Activated effector memory CD4-positive, alpha-beta T cell treated with Interleukin-2 at 50 U/mL for 16 hours (primary cell): ENCODE measurements at places on chromosomes 2 and 18.

DNA sequence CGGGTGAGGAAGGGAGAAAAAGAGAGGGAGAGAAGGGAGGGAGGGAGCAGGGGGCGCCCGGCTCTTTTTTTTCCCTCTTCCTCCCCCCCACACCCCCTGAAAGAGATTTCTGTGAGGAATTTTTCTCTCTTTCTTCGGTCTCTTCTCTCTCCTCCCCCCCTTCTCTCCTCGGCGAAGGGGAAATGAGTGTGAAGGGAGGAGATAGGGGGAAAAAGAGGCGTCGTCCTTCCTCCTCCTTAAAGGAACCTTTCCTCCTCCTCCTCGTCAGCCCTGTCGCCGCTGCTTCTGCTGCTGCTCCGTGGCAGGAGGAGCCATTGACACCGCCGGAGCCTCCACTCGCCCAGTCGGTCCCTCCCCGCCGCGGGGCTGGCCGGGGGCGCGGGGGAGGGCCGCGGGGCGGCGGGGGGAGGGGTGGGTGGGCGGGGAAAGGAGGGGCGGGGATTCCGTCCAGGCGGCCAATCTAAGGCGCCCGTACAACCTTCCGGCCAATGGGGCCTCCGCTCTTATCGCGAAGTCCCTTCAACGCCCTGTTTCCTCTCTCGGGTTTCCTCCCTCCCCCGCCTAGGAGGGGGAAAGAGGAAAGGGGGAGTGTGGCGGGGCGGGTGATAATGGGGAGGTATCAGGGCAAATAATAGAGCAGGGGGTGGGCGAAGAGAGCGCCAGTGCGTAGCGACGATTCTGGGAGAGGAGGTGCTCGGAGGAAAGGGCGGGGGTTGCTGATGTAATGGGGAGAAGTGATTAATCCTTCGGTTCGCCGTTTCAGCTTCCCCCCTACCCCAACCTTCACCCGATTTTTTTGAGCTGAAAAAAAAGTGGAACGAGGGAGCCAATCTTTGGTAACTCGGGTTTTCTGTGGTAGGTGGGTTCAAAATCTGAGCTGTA is at the start of gene FBXO11:
Gene FBXO11 (minus strand): TSS at position 342 of the 882 bp plus-strand sequence. CDS start 778 bp downstream, outside the sequence.
- peak; percentile 95 for DNase-seq

DNA sequence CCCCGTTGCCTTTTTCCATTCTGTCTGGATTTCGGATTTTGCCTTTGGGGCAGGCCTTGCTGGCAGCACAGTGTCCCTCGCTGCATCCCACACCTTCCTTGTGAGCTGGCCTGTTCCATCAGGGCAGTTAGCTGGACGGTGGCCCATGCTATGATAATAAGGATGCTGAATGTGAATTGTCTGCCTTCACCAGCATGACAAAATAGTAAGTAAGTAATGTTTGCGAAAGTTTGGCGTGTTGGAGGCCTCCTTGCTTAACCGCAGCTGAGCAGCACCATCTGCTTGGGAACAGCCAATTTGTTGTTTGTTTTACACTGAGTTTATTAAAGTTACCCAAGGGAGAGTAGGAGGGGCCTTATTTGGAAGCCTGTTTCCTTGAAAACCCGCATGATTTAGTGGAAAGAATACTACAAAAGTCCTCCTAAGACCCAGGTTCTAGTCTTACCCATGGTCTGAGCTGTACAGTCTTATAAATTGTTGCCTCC is 469.7 kb upstream of the FANCL start:
- DNase-seq = no peak

- DNase-seq = no peak
Measured at GRCh38 chr2:880201-880970, 70.3 kb upstream of the SNTG2 start.

- DNase-seq = no peak
Measured at GRCh38 chr18:74454279-74454751, 2.8 kb downstream of the DIPK1C start.

DNA sequence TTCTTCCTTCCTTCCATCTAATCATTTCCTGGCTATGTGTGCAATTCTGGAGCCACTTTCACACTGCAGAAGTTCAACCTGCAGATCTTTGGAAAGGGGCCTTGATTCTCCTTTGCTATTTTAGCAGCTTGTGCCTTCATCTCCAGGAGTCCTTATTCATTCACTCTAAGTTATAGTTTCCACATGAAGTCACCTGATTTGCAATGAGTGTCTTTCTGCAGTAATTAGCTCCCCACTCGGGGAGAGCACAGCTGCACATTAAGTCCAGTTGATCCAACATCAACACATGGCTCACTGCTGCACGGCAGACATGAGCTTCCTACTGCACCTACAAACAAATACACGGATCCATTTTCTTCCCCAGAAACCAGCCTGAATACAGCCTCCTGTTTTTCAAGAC is 323.1 kb upstream of the TNP1 start:
- DNase-seq = no peak
